CD4-positive, alpha-beta T cell treated with Interleukin-21 for 1 hour (primary cell): ENCODE measurements at places on chromosomes 12 and 14.

DNA sequence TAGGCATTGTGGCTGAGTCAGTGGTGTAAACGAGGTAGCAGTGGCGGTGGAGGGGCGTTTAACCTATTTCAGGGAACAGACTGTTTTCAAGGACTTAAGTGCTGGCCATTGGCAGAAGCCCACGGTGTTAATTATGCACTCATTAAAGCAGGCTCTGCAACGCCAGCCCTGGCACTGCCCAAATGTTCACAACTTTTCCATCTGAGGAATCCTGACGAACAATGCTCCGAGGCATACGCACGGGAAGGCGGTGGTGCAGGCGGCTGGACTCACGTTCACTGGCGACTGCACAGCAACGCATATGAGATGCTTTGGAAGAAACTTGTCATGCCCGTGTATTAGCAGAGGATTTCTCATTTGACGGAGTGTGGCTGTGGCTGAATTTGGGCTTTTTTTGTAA lies 70.6 kb upstream of the SLC24A4 start:
- no peak for DNase-seq

DNA sequence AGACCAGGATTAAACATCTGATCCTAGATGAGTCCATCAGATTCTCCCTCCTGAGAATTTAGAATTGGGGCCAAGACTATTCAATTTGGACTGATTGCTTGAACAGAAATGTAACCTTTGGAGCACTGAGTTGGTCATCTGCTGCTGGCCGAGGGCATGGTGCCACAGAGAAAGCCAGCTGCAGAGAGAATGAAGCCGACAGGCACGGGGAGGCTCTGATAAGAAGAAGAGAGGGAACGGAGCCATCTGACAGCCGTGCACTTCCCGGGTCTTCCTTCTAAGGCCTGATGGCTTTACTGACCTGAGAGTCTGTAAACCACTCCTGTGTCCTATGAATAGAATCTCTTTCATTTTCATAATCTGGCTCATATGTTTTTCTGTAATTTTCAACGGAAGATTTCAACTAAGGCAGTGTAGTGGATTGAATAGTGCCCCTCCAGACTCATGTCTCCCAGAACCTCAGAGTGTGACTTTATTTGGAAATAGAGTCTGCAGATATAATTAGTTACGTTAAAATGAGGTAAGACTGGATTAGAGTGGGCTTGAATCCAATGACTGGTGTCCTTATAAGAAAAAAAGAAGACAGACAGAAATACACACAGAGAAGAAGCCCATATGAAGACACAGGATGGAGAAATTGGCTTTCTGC lies 39.1 kb upstream of the FRS2 start:
- DNase-seq: no peak

- no peak for DNase-seq
These were observed 130.7 kb downstream of the GPHN start for GRCh38 chr14:66638689-66639088.

- no peak for DNase-seq
These were observed 175.9 kb upstream of the LRIG3 start for GRCh38 chr12:59096246-59096645.

GRCh38 chr12:54024127-54024526 lies 4.1 kb upstream of the HOXC6 start:
- DNase-seq: no peak

GRCh38 chr12:97552410-97553121 lies 90.0 kb downstream of the RMST start:
- no peak for DNase-seq

- DNase-seq: no peak
These were observed 5.4 kb downstream of the VSIG10 start for GRCh38 chr12:118098401-118098800.

DNA sequence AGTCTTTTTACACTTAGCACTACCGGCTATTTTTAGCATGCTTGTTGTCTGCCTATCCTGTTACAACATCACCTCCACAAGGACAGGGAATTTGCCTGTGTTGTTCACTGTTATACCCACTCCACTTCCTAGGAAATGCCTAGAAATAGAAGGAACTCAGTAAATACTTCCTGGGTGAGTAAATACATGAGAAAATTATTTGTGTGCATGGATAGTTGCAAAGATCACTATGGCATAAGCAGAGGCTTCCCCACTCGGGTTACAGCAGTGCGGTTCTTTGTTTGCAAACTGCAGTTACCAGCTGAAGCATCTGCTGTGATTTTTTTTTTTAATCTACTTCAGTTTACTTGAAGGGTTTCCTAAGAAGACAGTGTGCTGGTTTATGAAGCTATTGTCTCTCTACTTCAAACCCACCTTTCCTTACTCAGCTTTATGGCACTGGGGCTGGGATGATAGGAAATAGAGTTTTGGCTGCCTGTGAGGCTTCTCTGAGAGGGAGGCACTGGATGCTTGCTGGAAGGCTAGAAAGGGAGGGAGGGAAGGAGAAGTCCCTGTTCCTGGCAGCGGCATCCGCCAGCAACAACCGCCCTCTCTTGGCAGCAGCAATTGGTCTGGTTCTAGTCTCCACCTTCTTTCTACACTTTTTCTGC lies 29.0 kb downstream of the PDE6H start:
- DNase-seq: no peak

DNA sequence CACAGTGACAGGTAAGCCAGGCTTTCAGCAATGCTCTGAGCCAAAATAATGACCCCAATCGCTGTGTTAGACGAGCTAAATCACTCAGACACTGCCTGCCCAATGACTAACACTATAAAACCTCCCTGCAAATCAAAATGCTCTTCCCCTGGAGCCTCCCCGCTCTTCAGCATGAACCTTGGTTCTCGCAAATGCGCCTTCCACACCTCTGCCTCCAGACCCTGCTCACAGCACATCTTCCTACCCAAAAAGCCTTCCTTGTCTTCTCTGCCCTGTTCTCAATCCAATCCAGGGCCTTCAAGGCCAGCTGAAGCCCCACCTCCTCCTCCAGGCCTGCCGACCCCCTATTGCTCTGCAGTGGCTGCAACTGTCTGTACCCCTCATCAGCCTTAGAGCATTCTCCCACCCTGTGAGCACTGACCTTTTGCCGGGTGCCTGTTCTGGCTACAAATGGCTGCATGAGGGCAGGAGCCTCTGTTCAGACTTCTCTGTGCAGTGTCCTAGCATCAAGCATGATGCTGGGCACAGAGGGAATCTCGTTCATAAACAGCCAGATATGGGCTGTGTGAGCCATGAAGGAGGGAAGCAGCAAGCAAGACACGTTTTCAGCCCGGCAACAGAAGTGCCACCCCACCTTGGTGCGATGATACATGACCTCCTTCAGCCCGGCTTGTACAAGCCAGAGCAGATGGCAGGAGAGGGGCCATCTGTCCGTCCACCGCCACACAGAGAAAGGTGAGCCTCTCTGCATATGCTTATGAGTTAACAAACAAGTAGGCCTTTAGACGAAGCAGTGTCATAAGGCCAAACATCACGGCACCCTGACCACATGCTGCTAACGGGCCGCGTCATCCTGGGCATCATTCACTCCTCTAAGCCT lies 64.5 kb upstream of the DDX11 start:
- no peak for DNase-seq

DNA sequence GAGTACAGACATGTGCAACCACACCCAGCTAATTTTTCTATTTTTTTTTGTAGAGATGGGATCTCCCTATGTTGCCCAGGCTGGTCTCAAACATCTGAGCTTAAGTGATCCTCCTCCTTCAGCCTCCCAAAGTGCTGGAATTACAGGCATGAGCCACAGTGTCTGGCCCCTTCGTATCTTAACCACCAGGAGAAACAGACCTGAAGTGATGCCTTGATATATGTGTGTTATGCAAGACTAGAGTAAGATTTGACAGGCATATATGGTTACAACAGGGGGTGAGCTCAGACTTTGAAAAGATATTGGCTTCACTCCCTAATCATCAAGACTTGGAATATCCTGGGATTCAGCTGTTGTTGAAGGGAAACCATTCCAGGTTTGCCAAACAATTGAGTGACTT lies 10.7 kb upstream of the GALNT6 start:
- no peak for DNase-seq

DNA sequence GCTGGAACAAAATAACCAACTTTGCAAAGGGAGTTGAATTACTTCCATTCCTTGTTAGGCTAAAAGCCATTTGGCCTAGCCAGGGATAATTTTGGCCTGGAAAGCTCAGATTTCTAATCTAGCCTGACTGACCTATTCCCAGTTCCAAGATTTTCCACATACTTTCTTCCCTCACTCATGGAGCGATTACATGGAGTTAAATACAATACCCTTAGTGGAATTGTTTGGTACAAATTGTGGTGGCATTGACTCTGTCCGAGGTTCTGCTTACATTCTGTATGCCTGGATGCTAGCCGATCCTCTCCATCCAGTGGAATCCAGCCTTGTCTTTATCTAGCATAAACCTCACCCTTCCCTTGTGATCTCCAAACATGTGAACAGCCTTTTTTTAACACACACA lies 965.1 kb downstream of the DIO2 start:
- DNase-seq: no peak

DNA sequence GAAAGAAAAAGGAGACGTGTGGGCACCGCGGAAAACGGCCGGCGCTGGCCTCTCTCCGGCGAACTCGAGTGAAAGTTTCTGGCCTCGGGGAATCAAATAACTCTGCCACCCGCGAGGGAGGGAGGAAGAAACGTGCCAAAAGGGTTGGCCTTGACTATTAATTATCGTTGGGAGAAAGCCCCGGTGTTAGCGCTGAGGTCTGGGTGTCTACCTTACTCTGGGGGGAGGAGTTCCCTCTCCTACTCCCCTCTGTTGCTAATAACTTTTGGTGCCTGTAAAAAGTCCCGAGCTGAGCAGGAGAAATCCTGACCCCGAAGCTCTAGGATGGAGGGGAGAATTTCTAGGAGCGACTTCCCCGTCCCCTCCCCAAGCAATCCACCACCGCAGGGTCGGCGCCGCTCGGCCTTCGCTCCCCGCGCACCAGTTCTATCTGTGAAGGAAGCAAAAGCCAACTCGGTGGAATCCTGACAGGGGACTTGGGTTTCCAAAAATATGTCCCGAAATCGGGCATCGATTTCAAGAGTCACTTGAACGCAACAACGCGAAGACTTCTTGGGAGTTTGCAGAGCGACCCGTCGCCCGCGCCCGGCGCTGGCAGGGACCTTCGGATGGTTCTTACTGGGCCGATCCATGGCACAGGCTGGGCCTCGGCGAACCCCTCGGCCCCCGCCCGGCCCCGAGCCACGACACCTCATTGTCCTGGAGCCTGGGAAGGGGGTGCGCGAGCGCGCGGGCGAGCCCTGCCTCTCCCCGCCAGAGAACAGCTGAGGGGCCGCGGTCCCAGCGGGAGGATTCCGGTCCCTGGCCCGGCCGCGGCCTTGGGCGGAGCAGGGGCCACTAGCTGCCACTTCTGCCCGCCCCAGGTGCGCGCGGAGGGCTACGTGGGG lies 1.7 kb downstream of the OTX2 start:
- DNase-seq: no peak

- DNase-seq: no peak
These were observed 375.9 kb downstream of the TMEM121 start for GRCh38 chr14:105902131-105902898.

GRCh38 chr12:55925870-55926737 lies 1.6 kb downstream of the PYM1 start:
- no peak for DNase-seq

DNA sequence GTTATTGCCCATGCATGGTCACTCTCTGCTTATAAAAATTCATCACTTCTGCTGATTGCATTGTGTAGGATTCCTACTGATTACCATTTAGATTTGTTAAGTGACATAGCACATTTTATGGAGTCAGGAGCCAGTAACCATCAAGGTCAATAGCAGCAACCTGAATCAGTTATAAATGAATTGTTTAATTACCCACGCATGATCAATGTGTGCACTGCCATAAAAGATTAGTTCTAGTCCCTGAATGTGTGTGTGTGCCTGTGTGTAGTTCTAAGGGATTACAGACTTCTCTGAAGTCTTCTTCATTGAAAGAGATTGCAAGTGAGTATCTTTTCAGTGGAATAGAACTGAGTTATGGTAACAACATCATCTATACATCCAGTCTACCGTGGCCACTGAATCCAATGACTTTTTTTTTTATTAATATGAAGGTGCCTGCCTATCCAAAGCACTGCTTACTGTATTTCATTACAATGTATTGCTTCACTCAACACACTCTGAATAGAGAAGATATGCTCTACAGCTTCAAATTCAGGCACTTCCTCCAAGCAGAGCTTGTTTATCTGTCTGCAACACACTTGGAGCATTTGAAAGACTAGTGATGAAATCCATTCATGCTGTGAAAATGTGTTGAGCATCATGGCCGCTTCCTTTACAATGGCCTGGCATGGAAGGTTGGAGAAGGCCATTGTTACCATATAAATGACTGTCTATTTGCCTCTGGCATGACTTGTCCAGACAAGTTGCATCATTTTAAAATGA lies 381.7 kb downstream of the DIO2 start:
- no peak for DNase-seq

DNA sequence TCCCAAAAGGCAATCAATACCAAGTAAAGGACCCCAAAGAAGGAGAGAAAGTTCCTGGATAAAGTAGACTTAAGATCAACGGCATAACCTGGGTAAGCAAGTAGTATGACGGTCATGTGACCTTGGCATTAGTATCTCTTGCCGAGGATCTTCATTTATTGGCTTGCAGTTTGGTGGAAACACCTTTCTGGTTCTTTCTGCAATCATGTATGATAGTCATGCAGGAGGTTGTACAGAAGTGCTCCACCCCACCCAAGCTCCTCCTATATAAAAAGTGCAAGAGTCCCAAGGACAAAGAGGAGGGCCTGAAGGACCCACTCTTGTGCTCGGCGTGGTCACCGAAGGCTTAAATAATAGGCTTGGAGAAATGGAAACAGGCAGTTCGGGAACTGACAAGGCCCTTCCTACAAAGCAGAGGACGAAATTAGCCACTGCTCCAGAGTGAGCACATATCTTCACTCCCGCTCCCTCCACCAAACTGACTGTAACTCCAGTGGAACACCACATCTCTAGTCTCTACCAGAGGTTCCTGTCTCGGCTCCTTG lies 750 bp downstream of the CS start:
- peak; percentile 60 for DNase-seq

DNA sequence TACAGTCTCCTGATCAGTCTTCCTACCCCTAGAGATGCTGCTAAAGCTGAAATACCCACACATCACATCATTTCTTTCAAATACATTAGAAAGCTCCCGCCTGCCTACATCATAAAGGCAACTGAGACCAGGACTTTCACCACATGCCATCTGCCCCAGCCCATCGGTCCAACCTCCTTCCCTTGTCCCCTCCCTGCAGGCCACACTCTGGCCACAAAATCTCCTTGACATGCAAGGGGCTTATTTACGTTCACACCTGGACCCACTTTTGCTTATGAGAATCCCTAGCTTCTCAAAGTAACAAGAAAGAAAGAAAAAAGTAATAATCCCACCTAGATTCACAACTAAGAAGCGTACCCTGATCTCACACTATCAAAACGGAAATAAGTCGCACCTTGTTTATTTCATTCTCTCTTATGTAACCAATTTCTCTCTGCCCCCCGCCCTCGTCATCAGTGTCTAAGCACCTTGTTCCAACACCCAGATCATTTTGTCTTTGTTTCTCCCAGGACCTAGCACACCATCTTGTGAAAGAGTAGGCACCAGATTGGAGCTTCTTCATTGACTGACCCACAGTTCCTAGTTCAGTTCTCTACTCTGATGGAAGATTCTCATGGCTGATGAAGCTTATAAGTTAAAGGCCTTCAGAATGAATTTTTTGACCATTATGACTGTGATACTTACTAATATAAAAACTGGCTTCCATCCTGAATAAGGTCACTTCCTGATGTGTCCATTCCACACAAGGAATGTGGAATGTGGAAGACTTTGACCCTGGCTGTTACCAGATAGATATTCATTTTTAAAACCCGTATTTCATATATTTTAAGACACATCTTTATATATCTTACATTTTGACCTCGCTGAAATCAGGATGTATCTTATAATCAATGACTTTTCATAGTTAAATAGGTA lies 7.7 kb downstream of the WSB2 start:
- peak; percentile 57 for DNase-seq

GRCh38 chr14:28767030-28767852 lies 654 bp downstream of the FOXG1 start:
- DNase-seq: no peak
